Sciatic nerve (tissue), 2 donors: ENCODE measurements at places on chromosomes 2 and 18. TPM values are rescaled to one million over a fixed set of nuclear protein-coding genes. Genes with fewer than 3 reads are reported as not detected.
A peak's percentile ranks its signal among the peaks of the same experiment; 100 is the strongest.

DNA sequence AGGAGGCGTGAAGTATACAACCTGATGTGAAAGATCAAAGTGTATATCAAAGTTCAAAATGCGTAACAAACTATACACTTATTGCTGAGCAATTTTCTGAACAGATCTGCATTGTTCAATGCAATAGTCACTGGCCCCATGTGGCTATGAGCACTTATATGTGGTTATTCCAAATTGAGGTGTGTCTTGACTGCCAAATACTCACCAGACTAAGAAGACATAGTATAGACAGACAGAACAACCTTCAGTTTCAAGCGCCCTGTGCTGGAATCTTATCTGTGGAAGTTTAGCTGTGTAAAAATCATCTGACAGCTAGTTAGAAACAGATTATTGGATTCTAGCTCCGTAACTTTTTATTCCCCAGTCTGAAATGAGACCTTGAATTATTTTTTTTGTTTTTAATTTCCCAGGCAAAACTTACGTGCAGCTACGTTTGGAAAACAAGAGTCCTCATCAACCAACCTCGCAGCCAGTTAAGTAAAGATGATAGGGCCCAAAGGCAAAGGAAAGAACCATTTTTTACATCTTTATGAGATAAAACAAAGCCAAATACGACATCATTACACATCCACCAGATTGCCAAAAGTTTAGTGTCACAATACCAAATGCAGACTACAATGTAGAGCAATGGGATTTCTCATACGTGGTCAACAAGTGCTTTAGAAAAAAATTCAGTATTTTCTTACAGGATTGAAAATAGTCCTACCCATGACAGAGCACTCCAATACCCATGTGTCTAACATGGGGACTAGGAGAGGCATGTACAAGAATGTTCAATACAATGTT lies 37.2 kb downstream of the MBOAT2 start:
- DNase-seq = no peak

- DNase-seq = no peak
Observed at GRCh38 chr2:112648081-112648480, 2.3 kb downstream of the SLC20A1 start.

Gene NTSR2
- total RNA-seq = not detected

GRCh38 chr2:769771-770170 lies 92.6 kb upstream of the TMEM18 start:
- DNase-seq = no peak

- no peak for DNase-seq
Observed at GRCh38 chr18:36831139-36831538, 2.2 kb downstream of the KIAA1328 start.

DNA sequence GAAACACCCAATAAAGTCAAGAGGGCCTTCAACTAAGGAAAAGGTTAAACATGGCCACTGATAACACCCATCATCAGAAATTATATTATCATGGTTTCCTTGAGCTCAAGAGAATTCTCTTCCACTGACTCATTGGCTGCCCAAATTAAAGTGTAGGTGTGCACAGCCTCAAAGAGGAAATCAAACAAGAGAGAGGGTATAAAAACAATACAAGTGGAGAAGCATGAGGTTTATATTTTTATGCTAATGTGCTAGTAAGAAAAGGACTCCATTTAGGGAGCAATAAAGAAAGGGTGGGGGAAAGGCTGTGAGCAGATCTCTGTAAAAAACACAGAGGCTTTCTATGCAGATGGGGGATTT lies 168.8 kb upstream of the VRK2 start:
- DNase-seq = no peak

Gene SP9
- total RNA-seq = not detected

DNA sequence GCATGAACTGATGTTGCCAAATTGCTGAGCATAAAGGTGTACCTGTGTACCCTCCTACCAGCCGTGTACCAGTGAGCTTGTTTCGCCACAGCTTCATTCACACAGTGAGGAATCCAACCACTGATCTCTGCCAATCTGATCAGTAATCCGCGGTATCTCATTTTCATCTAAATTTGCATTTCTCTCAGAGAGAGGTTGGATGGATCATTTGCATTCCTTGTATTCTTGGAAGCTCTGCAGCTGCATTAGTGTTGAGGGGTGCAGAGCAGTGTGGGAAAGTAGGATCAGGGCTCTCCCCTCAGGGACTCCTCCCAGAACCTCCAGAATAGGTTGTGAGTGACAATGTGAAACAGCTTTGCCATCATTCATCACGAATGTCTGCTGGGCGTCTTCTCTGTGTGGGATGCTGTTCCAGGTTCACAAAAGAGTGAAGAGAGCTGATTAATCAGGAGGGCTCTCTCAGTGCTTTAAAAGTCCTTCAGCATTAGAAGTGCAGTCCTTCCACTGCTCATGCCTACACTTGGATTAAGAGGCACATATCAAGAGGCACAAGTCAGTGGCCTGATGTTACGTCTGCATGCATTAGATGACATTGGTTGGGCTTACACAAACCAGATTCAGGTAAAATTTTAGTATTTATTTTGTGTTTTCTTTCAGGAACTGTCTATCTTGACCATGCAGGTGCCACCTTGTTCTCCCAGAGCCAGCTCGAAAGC lies 7.5 kb downstream of the MOCOS start:
- DNase-seq = no peak

DNA sequence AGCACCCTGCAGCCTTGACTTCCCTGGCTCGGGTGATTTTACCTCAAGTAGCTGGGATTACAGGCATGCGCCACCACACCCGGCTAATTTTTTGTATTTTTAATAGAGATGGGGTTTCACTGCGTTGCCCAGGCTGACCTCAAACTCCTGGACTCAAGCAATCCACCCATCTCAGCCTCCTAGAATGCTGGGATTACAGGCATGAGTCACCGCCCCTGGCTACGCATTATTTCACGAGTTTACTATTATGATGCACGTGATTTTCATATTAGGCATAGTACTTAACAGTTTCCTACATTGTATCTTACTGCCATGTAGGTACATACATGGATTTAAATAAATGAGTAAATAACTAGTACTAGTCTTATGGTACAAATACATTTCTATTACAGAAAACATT lies 4.4 kb downstream of the DYNC2LI1 start:
- no peak for DNase-seq

DNA sequence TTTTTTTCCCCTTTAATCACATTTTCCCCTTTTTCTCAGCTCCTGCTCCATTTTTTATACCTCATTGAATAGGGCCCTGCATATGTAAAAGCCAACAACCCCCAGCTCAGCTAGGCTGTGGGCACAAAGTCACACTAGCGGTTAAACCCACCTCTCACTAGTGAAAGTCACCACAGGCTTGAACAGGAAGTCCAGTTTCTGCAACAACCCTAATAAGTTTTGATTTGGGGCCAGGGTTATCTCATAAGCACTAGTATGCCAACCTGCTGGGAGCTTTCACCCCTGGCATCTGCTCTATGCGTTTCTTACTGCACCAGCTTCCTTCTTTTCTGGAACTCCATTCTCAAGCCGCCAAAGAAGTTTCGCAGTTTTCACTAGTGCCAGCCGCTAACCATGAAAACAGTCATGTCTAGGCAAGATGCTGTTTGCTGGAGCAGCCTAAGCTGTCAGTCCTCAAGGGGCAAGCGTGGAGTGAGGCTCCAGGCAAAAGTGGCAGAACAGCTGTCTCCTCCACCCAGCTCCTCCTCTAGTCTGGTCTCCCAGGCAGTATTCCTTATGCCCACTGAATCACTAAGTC lies 197.0 kb upstream of the MEIS1 start:
- no peak for DNase-seq

Gene TOGARAM2
- total RNA-seq = 5.3 TPM

GRCh38 chr2:18750672-18751554 lies 161.5 kb upstream of the NT5C1B start:
- no peak for DNase-seq

- DNase-seq = no peak
Observed at GRCh38 chr18:69840445-69840844, 107.2 kb downstream of the CD226 start.

- DNase-seq = no peak
Observed at GRCh38 chr2:83944191-83944590, 514.9 kb downstream of the SUCLG1 start.

DNA sequence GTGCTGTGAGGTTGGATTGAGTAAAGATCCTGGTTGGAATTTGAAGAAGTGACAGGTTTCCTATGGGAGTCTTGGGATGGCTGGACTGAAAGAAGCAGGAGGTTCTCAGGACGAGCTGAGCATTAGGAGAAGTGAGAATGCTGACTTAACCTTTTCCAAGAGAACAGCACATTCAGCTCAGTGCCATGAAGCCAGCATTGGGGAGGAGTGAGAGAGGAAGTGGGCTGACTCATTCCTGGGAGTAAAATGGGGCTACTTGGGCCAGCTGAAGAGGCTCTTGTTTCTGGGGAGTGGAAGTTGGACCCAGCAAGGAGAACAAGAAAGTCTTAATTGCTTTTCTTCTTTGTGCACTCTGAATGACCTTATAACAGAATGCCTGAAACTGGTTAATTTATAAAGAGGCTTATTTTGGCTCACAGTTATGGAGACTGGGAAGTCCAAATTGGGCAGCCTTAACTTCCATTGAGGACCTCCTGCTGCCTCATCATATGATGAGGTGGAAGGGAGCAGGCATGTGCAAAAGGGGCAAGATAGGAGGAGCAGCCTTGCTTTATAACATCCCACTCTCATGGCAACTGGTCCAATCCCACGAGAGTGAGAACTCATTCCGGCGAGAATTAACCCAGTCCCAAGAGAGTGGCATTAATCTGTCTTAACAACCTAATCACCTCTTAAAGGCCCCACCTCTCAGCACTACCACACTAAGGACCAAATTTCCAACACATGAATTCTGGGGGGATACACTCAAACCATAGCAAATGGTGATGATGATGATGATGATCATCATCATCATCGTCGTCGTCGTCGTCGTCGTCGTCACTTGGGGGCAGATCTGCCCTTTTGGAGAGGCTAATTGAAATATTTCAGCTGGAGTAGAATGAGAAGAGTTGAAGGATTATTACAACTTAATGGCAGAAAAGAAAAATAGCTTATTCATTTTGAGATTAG lies 26.1 kb downstream of the DGUOK start:
- DNase-seq = no peak

Gene MSH6
- 50.3 TPM for total RNA-seq

GRCh38 chr2:200136655-200137054 lies 169.8 kb upstream of the SPATS2L start:
- no peak for DNase-seq

GRCh38 chr2:96139181-96139758 lies 968 bp upstream of the ASTL start:
- no peak for DNase-seq

Gene GAREM1
- total RNA-seq = 29.9 TPM

- peak; percentile 83 for DNase-seq
Observed at GRCh38 chr2:153478289-153479261, at the start of gene RPRM. Gene RPRM (minus strand): TSS chr2:153478762. CDS start chr2:153478565, 197 bp downstream.

GRCh38 chr18:46641917-46642316 lies 15.1 kb downstream of the LOXHD1 start:
- no peak for DNase-seq

- no peak for DNase-seq
Observed at GRCh38 chr2:26978061-26978596, 7.7 kb downstream of the MAPRE3 start.

Gene HAAO
- 14.3 TPM for total RNA-seq

DNA sequence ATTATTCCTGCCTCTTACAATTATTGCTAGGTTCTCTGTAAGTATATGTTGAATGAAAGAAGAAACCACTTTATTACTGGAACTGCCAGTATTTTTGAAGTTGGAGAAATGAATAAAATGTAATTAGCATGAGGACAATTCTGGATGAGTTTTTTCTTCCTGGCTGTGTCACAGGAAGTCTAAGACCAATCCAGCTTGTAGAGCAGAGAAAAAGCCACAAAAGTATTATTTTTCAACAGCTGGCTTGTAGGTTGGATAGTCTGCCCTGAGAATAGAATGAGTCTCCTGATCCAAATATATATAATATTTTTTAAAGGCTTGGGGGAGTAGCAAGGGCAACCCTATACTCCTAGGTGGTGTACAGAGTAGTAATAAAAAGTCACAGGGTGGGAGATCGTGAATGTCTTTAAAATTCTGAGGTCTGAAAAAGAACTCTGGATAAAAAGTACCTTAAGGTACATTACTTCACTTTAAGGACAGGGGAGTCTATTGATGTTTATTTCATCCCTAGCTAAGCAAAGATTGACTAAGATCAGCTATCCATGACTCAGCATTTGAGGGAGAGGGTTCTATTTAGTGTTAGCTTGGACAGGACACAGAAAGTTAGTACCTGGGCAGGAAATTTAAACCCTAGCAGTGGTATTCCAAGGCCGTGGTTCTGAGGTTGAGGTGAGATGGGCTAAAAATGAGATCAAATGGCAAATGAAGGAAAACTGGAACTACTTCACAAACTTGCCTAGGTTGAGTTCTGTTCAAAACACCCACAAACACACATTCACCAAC lies 31.7 kb downstream of the SLC40A1 start:
- DNase-seq = no peak

GRCh38 chr2:119352357-119352756 lies 14.3 kb downstream of the C2orf76 start:
- no peak for DNase-seq

Gene CPLX4
- total RNA-seq = not detected

DNA sequence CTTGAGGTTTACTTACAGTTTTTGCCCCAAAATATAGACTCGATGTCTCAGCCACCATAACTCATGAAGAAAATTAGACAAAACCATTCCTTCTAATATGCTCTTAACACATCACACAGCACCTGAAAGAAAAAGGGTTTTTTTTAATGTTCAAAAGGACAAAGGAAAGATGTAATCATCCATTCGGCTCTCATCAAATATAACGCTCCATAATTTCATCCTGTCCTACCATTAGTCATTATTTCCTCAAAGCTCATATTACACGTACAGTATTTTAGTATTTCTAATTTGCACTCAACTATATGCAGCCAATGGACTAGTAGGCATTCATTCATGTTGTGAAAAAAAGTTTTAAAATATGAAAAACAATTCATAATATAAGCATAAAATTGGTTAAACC lies 24.8 kb downstream of the ESCO1 start:
- DNase-seq = no peak

GRCh38 chr2:74391209-74391579 lies 11.1 kb upstream of the DCTN1 start:
- DNase-seq = no peak

GRCh38 chr18:48600456-48601090 lies 61.7 kb downstream of the CTIF start:
- DNase-seq = no peak
